Esophagus (tissue), 2 donors: ENCODE measurements at places on chromosomes 1 and 21. TPM values are rescaled to one million over a fixed set of nuclear protein-coding genes. Genes with fewer than 3 reads are reported as not detected.

The THEM5 gene
- polyA plus RNA-seq: 1.5 TPM

The TSPEAR gene
- 0.04 TPM for polyA plus RNA-seq

The C1orf185 gene
- polyA plus RNA-seq: not detected

The PLCH2 gene
- polyA plus RNA-seq: 88.7 TPM

The CLDN14 gene
- not detected for polyA plus RNA-seq

The CHIA gene
- polyA plus RNA-seq: not detected
